GM23248 (cell line): ENCODE measurements at places on chromosomes 2 and 18.

- peak; percentile 72 for DNase-seq
Measured at GRCh38 chr2:196480653-196481323, 158.7 kb upstream of the CCDC150 start.

DNA sequence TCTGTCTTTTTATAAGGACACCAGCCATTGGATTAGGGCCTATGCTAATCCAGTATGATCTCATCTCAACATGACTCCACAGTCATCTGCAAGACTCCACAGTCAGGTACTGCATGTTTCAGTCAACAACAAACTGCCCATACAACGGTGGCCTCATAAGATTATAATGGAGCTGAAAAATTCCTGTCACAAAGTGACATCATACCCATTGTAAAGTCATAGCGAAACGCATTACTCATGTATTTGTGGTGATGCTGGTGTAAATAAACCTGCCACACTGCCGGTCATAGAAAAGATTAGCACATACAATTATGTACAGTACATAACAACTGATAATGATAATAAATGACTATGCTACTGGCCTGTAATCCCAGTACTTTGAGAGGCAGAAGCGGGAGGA lies 102.2 kb downstream of the TEX51 start:
- DNase-seq = no peak

DNA sequence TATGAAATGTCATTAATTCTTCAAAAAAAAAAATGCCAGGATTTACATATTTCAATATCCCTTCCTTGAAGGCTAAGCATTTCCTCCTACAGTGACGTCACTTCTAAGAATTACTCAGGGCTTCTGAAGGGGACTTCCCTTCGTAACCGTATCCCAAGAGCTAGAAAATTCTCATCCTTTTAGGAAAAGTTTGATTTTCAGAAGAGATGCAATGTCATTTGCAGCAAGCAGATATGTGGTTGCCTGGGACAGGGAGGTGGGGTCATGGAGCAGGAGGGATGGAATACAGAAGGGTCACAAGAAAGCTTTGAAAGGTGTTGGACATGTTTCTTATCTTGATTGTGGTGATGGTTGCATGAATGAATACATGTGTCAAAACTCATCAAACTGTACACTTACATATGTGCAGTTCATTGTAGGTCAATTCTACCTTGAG lies 97.0 kb upstream of the ATL2 start:
- peak; percentile 10 for DNase-seq

GRCh38 chr2:7674606-7675005 lies 757.4 kb downstream of the RNF144A start:
- DNase-seq = peak; percentile 46

- DNase-seq = no peak
Measured at GRCh38 chr2:25018681-25019080, 23.2 kb upstream of the EFR3B start.
